ENCODE measurements at places on chromosomes 3 and 15. TPM values are rescaled to one million over a fixed set of nuclear protein-coding genes. Genes with fewer than 3 reads are reported as not detected.

Gene ATG3
- 67.2 TPM for total RNA-seq

DNA sequence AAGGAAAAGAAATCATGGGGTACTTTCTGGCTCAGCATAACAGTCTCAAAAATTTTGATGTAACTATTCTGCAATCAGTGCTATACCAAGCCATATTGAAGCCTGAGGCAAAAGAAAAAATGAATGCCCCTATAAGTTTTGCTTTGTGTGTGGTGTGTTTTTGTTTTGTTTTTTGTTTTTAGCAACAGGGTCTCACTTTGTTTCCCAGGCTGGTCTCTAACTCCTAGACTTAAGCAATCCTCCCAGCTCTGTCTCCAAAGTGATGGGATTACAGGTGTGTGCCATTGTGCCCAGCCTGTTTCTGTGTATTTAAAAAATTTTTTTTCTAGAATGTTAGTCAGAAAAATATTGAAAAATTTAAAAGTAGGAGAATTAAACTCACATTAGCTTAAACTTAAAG, 93.2 kb downstream of the ZNF280D start:
- no peaks in the 10 kb centered on the region for H3K36me3 ChIP-seq
- H3K27me3 ChIP-seq = no peaks in the 10 kb centered on the region
- H3K27ac ChIP-seq = no peak overlapping the region
- DNase-seq = no peak
- no peak overlapping the region for H3K4me3 ChIP-seq
- H3K4me1 ChIP-seq = no peaks in the 10 kb centered on the region

Gene CHRM5
- total RNA-seq = under 0.01 TPM

- peak overlapping the region; percentile 75 for H3K4me3 ChIP-seq
- peaks cover 18% of the 10 kb centered on the region for H3K4me1 ChIP-seq
- no peaks in the 10 kb centered on the region for H3K27me3 ChIP-seq
- DNase-seq = peak; percentile 86
These were observed 1.4 kb downstream of the ZNF609 start for GRCh38 chr15:64461721-64462162.

Gene NXPE3
- 8.3 TPM for total RNA-seq

Gene AGTR1
- 13.3 TPM for total RNA-seq

- H3K4me3 ChIP-seq = no peak overlapping the region
- H3K4me1 ChIP-seq = no peaks in the 10 kb centered on the region
- DNase-seq = no peak
- no peak overlapping the region for H3K27ac ChIP-seq
- H3K27me3 ChIP-seq = no peaks in the 10 kb centered on the region
- H3K36me3 ChIP-seq = no peaks in the 10 kb centered on the region
These were observed 30.5 kb downstream of the HERC1 start for GRCh38 chr15:63803106-63803886.

GRCh38 chr3:189577050-189577951, 53.9 kb upstream of the TP63 start:
- no peaks in the 10 kb centered on the region for H3K36me3 ChIP-seq
- H3K27ac ChIP-seq = no peak overlapping the region
- no peaks in the 10 kb centered on the region for H3K27me3 ChIP-seq
- peaks cover 6% of the 10 kb centered on the region for H3K4me1 ChIP-seq

DNA sequence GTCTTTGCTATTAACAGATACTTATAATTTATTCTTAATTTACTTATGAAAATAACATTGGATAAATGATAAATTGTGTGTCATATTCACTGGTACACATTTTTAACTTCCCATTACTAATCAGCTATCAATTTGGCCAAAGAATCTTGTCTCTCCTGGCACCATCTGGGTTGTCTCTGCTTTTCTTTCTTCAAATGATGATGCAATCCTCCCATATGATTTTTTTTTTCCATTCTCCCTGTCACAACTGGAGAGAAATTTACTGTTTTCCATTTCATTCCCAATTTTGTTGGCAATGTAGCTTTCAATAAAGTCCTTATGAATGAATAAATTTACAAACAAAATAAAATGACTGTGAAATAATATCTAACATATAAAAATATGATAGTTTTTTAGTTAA, 743.7 kb upstream of the EPHA6 start:
- H3K27ac ChIP-seq = no peak overlapping the region
- no peaks in the 10 kb centered on the region for H3K4me1 ChIP-seq
- H3K36me3 ChIP-seq = no peaks in the 10 kb centered on the region
- H3K27me3 ChIP-seq = no peaks in the 10 kb centered on the region
- no peak overlapping the region for H3K4me3 ChIP-seq

GRCh38 chr3:121720163-121720562, 29.4 kb downstream of the GOLGB1 start:
- H3K27ac ChIP-seq = no peak overlapping the region
- peaks cover 72% of the 10 kb centered on the region for H3K36me3 ChIP-seq
- no peak for DNase-seq
- H3K4me1 ChIP-seq = no peaks in the 10 kb centered on the region

GRCh38 chr3:115931581-115931980, 308.3 kb downstream of the GAP43 start:
- H3K36me3 ChIP-seq = no peaks in the 10 kb centered on the region
- H3K27me3 ChIP-seq = no peaks in the 10 kb centered on the region
- no peaks in the 10 kb centered on the region for H3K4me1 ChIP-seq
- H3K4me3 ChIP-seq = no peak overlapping the region
- H3K27ac ChIP-seq = no peak overlapping the region

DNA sequence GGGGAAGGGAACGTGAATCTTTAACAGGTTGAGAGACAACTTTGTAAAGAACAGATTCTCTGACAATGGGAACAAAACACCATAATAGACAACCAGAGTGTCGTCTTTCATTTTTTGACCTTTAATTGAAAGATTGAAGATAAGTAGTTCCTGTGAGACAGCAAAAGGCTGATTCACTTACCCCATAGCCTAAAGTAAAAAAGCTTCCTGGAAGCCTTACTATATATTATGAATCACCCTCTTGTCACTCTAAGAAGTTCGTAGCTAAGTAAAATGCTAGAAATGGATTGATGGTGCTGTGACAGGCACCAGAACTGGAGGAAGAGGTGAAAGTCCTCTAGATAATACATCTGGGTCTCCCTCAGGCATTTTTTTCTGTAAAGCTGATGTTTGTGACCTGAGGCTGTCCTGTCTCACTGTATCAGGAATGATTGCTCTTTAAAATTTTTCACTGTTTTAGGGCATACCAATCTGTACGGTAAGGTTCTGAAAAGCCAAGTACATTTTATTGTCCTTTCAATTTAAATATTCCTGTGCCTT, 824.6 kb upstream of the SEMA6D start:
- H3K4me3 ChIP-seq = no peak overlapping the region
- no peaks in the 10 kb centered on the region for H3K4me1 ChIP-seq
- DNase-seq = peak; percentile 2
- no peaks in the 10 kb centered on the region for H3K27me3 ChIP-seq
- H3K36me3 ChIP-seq = no peaks in the 10 kb centered on the region

DNA sequence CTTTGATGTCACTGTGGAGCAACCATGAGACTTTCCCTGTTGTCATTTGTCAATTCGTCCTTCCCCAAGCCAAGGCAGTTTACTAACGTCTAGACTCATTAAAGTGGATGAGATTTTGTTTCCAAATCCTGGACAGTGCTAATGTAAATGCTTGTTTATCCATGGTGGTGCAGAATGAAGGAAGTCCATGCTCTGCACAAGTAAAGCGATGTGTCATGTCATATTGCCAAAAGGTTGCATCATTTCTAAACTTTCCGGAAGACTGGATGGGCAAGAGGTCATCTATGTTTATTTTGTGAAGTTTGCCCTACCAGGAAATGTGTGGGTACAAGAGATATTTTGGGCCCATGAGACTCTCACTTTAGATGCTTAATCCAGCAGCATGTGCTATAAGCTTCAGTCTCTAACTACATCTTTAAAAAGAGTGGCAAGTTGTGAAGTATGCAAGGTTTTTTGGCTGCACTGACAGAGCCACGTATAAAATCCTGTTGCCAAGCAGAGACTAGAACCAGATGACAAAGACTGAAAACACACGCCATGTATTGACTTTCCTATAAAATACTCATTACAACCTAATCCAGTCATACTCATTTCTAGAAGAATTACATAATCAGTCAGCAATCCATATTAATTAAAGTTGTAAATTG, 72.1 kb upstream of the FNDC3B start:
- H3K36me3 ChIP-seq = no peaks in the 10 kb centered on the region
- H3K27me3 ChIP-seq = no peaks in the 10 kb centered on the region
- H3K4me1 ChIP-seq = peaks cover 35% of the 10 kb centered on the region
- no peak overlapping the region for H3K4me3 ChIP-seq

Gene TGM4
- total RNA-seq = not detected

DNA sequence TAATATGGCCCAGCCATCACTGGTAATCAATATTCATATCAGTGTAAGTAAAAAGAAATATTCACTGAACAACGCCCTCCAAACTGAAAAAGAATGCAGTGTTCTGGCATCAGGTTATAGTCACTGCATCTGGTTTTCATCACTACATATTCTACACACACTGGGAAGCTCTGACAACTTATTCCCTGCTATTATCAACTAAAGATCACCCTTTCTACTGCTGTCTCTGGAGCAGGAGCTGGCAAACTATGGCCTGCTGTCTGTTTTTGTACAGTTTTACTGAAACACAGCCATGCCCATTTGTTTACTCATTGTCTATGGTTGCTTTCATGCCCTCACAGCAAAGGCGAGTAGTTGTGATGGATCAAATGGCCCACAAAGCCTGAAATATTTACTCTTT, 35.3 kb downstream of the TUBGCP4 start:
- H3K4me1 ChIP-seq = no peaks in the 10 kb centered on the region
- DNase-seq = no peak
- peaks cover 83% of the 10 kb centered on the region for H3K36me3 ChIP-seq

Gene CADPS
- total RNA-seq = 3.2 TPM

Gene UTS2B
- total RNA-seq = 1.1 TPM

GRCh38 chr15:64310036-64310435, 45.9 kb downstream of the CSNK1G1 start:
- H3K27ac ChIP-seq = no peak overlapping the region
- no peak overlapping the region for H3K4me3 ChIP-seq
- no peaks in the 10 kb centered on the region for H3K27me3 ChIP-seq
- no peak for DNase-seq
- H3K36me3 ChIP-seq = no peaks in the 10 kb centered on the region

- H3K27ac ChIP-seq = no peak overlapping the region
- no peaks in the 10 kb centered on the region for H3K36me3 ChIP-seq
- H3K4me3 ChIP-seq = no peak overlapping the region
- peaks cover 28% of the 10 kb centered on the region for H3K27me3 ChIP-seq
These were observed 46.8 kb upstream of the SLC6A1 start for GRCh38 chr3:10945683-10946287.

DNA sequence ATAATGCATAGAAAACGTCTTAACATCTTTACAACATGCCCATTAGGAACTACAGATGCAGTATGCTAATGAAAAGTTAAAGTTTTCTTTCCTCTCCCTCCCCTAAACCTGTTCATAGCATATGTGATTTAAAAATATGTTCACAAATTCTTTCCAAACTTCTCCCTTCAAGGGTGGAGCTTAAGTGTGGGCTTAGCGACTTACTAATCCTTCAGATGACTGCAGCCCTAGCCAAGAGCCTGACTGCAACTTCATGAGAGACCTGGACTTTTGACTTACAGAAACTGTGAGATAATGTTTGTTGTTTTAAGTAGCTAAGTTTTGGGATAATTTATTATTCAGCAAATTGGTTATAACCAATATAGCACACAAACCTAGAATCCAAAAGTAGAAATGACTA, 22.0 kb upstream of the ANXA2 start:
- H3K4me3 ChIP-seq = no peak overlapping the region
- H3K27ac ChIP-seq = no peak overlapping the region
- peaks cover 50% of the 10 kb centered on the region for H3K4me1 ChIP-seq
- no peaks in the 10 kb centered on the region for H3K36me3 ChIP-seq
- DNase-seq = no peak

GRCh38 chr3:132343018-132343612, 25.9 kb downstream of the ACP3 start:
- peaks cover 3% of the 10 kb centered on the region for H3K27me3 ChIP-seq
- no peaks in the 10 kb centered on the region for H3K4me1 ChIP-seq
- no peak overlapping the region for H3K27ac ChIP-seq
- no peak overlapping the region for H3K4me3 ChIP-seq

Gene FILIP1L
- 5.9 TPM for total RNA-seq

Gene BFSP2
- not detected for total RNA-seq

DNA sequence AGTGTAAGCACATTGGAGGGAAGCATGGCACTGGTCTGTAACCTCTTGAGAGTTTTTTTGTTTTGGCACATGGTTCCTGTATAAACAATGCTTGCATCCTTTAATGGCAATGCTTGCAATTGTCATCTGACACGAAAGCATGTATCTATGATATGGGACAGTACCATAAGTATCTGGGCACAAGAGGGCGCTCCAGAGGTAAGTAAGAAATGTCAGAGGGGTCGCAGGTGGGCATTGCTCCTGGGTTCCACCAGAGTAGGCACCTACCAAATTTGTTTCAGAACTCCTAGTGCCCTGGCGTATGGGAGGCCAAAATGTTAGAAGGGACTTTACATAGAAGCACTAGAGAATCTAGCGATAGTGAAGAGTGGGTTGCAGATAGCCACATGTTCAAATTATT, 58.7 kb upstream of the BCHE start:
- no peak overlapping the region for H3K27ac ChIP-seq
- no peak for DNase-seq
- H3K36me3 ChIP-seq = no peaks in the 10 kb centered on the region
- H3K4me3 ChIP-seq = no peak overlapping the region
- no peaks in the 10 kb centered on the region for H3K27me3 ChIP-seq

GRCh38 chr3:177451864-177452830, 254.9 kb upstream of the TBL1XR1 start:
- no peaks in the 10 kb centered on the region for H3K27me3 ChIP-seq
- DNase-seq = peak; percentile 86
- no peaks in the 10 kb centered on the region for H3K36me3 ChIP-seq
- peak overlapping the region; percentile 80 for H3K27ac ChIP-seq

DNA sequence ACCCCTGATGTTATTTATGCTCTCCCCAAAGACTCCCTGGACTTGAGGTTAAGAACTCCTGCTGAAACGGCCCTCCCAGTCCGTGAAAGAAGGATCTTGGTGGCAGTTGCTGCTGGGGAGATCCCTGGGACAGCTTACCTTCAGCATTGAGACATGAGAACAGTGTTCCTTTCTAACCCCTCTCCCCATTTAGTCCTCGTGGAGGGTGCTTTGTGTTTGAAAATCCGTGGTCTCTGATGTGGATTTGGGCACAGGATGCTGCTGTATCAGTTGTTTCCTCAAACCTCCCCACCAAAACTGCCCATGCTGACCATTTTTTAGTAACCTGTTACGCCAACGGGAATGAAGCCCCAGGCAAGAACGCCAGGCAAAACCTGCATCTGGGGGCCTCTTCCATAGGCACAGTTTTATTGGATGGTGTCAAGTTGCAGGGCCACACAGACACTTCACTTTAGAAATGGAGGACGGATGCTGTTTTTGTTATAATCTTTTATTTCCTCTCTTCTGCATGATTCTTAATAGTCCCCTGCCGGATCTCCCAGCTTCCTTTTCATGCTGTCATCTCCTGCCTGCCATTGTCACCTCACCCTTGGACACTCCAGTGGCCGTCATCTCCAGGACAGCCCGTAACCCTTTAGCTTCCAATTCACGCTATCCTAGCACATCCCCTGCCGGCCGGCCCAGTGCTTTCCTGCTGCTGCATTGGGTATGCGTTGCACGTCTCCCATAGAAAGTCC, 31.7 kb upstream of the CEMIP start:
- DNase-seq = no peak
- peaks cover 14% of the 10 kb centered on the region for H3K36me3 ChIP-seq
- no peaks in the 10 kb centered on the region for H3K27me3 ChIP-seq
- H3K27ac ChIP-seq = no peak overlapping the region
- H3K4me1 ChIP-seq = peaks cover 27% of the 10 kb centered on the region

Measured in osteoblast (primary cell).